ENCODE measurements at places on chromosomes 13 and 19. TPM values are rescaled to one million over a fixed set of nuclear protein-coding genes. Genes with fewer than 3 reads are reported as not detected.

Gene EDNRB
- 86.3 TPM for total RNA-seq

Gene C19orf12
- total RNA-seq: 19.8 TPM

Gene OR7D2
- total RNA-seq: 0.25 TPM

- DNase-seq: no peak
Measured at GRCh38 chr19:15154002-15154612, 46.7 kb downstream of the NOTCH3 start.

DNA sequence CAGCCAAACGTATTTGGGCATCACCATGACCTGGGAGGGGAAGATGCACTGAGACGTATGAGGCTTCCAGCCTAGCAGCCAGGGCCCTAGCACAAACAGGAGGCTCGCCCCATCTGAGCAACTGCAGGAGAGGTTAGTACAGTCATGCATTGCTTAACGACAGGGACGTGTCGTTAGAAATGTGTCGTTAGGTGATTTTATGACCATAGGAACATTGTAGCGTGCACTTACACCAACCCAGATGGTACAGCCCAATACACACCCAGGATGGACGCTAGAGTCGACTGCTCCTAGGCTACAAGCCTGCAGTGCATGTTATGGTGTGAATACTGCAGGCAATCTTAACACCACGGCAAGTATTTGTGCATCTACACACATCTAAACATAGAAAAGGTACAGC lies 9.3 kb downstream of the CD177 start:
- no peak for DNase-seq

DNA sequence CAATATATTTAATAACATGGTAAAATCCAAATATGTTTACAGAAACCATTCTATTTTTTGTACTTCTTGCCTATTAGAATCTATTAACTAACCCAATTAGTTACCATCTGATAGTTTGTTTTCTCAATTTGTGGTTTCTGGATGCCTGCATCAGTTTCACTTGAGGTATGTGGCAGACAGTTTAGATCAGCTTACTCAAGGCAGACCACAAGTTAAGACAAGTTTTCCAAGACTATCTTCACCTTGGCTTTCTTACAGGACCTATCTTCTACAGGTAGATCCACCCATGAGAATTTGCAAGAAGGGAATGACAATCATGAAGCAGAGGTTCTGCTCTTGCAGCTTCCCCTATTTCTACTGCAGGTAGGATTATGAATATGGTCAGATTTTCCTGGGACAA lies 458.6 kb downstream of the DACH1 start:
- no peak for DNase-seq

- no peak for DNase-seq
Measured at GRCh38 chr19:35432911-35433310, 15.1 kb upstream of the FFAR2 start.

- no peak for DNase-seq
Measured at GRCh38 chr13:95714142-95714832, 37.3 kb downstream of the DNAJC3 start.

Gene IER2
- 31.1 TPM for total RNA-seq

DNA sequence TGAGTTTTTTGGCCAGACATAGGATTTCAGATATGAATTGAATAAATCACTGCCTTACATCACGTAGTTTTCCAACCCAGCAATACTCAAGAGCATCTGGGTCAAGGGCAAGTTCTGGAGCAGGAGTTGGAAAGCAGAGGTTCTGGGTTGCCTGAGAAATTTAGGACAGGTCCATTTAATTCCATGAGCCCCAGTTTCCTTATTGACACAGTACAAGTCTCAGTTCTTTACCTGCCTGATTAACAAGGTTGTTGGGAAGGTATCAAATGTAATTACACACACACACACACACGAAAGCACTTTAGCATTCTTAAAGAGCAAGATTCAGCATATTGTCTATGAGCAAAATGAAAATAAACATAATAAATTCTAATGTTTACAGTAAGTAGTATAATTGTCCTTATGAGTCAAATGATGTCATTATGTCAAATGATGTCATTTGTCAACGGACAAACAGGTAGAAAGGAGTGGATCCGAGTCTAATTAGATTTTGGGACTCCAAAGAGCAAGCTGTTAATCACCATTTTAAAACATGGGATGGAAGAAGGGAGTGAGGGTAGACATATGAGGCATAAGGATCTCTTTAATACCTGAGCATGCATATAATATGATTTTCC lies 268.4 kb upstream of the ARGLU1 start:
- DNase-seq: no peak

- no peak for DNase-seq
Measured at GRCh38 chr19:7545300-7545699, 9.8 kb downstream of the PNPLA6 start.

Gene SBK3
- total RNA-seq: 0.13 TPM

Data from dermis microvascular lymphatic vessel endothelial cell (primary cell).